Activated CD4-positive, alpha-beta T cell treated with anti-CD3 and anti-CD28 coated beads for 24 hours (primary cell): ENCODE measurements at places on chromosomes 7 and 10.

DNA sequence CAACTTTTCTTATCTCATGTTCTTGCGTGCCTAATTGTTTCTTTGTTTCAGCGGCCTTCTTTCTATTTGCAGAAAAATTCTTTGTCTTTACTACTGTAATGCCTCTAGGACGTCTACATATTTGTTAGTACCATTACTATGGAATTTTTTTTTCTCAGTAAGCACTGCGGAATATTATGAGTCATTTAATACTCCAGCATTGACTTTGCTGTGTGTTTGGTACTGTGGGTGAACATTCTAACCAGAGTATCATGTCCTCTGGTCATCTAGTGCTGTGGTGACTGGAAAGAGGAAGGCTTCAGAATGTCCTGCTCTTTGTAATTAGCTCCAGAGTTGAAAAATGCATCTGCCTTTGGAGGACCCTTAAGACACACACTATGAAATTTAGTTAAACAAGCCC lies 58.5 kb upstream of the FERD3L start:
- no peak for DNase-seq

GRCh38 chr7:82131215-82131614 lies 312.4 kb downstream of the CACNA2D1 start:
- DNase-seq, result no peak

DNA sequence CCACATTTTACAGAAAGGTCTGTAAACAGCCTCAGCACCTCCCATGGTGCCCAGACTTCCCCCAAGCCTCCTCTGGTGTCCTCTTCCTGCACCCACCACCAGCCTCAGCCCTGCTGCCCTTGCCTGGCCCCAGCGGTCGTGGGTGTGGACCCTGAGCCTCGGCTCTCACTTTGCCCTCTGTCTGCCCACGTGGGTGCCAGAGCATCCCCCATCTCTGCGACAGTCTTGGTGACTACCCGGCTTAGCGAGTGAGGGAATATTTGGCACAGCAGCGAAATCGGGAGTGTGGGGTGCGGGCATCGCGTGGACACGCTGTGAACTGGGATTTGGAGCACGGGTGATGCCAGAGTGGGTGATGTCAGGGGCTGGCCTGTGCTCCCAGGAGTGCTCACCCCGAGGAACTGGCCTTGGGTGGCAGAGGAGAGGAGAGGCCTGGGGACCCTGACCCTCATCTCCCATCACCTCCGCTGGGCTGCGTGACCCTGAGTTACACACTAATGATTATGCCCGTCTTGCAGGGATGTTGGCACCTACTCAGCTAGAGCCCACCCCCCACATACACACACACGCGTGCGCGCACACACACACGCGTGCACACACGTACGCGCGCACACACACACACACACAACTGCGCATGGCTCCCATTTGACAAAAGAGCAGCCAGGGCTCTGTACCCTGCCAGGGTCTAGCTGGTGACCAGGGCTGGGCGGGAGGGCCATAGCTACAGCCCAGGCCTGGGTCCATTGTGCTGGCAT lies 8.7 kb downstream of the ELFN1 start:
- no peak for DNase-seq

GRCh38 chr10:4807761-4808507 lies 18.1 kb upstream of the AKR1E2 start:
- DNase-seq, result no peak

- no peak for DNase-seq
These were observed 57.6 kb upstream of the TARP start for GRCh38 chr7:38330861-38331621.
